ENCODE measurements at places on chromosomes 1 and 21. TPM values are rescaled to one million over a fixed set of nuclear protein-coding genes. Genes with fewer than 3 reads are reported as not detected.
A peak's percentile ranks its signal among the peaks of the same experiment; 100 is the strongest.

The SSU72 gene
- total RNA-seq, result 148 TPM

- DNase-seq, result no peak
These were observed 55.4 kb downstream of the ALPL start for GRCh38 chr1:21564521-21565095.

- no peak for DNase-seq
These were observed 15.8 kb upstream of the CYB5R1 start for GRCh38 chr1:202982715-202983430.

- DNase-seq, result peak; percentile 48
These were observed 206.8 kb upstream of the TMEM51 start for GRCh38 chr1:14946684-14947238.

The RGS1 gene
- total RNA-seq, result not detected

DNA sequence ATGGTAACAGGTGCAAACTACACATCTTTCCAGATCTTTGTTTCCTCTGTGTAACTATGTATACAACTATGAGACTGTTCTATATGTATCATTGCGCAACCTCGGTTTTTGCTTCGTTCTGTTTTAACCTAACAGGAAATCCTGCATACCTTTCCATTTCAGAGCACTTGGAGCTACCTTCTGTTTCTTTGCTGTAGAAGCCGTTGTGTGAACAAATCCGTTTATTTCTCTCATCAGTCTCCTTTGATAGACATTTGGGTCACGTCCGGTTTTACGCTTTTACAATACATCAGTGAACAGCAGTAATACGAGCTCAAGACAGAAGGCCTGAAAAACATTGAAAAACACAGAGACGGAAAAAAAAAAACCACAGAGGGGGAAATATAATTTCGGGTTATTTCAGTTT is 10.5 kb downstream of the ATP5IF1 start:
- peak; percentile 81 for DNase-seq

- DNase-seq, result peak; percentile 2
These were observed 20.1 kb upstream of the ARHGAP29 start for GRCh38 chr1:94257444-94257843.

The GRHL3 gene
- 5.5 TPM for total RNA-seq

- DNase-seq, result peak; percentile 79
These were observed 213.0 kb downstream of the CAMTA1 start for GRCh38 chr1:6998267-6998666.

The LCE1D gene
- not detected for total RNA-seq

GRCh38 chr21:45320261-45321025 is 32.7 kb upstream of the POFUT2 start:
- DNase-seq, result no peak

- no peak for DNase-seq
These were observed 121.5 kb downstream of the GPR52 start for GRCh38 chr1:174569240-174569639.

GRCh38 chr1:7726623-7727022 is 44.5 kb upstream of the VAMP3 start:
- DNase-seq, result no peak

- DNase-seq, result peak; percentile 68
These were observed 526 bp downstream of the TPR start for GRCh38 chr1:186374303-186375151.

The UTS2 gene
- not detected for total RNA-seq

The CEP170 gene
- 22.2 TPM for total RNA-seq

GRCh38 chr1:22339237-22339636 is 112.4 kb upstream of the ZBTB40 start:
- no peak for DNase-seq

- DNase-seq, result no peak
These were observed 210.2 kb downstream of the GREM2 start for GRCh38 chr1:240401731-240402130.

GRCh38 chr1:206566999-206567398 is 45.3 kb downstream of the EIF2D start:
- no peak for DNase-seq

The CLCA1 gene
- total RNA-seq, result not detected

DNA sequence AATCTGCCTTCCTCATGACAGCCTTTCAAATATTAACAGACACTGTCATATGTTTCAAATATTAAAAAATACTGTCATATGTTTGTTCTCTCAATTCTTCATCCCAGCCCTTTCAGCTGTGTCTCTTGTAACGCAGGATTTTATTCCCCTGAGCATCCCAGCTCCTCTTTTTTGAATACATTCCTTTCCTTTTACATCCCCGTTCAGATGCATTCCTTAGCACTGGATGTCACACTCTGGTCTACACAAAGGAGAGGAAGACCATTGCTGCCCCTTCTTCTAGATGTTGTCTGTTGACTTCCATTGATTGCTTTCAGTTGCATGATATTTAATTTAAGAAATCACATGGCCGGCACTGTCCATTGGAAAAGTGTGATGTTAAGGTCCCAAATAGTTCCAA is 117.4 kb upstream of the PAXBP1 start:
- DNase-seq, result no peak

GRCh38 chr1:145985129-145985501 is 11.3 kb downstream of the TXNIP start:
- no peak for DNase-seq

DNA sequence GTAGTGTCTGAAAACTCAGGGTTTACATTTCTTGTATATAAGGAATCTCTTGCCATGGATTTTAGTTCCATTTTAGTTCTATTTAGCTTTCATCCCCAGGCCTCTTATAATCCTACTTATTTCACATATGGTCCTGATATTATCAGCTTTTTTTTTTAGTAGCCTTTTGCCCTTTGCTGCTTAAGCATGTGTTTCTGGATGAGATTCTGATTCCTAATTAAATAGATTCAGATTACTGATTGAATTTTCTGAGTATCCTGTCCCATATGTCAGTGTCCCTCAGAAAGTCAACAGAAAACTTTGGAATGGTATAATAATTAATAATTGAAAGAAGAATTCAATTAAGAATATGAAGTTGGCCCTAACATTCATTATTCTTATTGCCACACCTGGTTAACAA is 134.7 kb upstream of the HOOK1 start:
- no peak for DNase-seq

- DNase-seq, result no peak
These were observed 22.0 kb downstream of the CC2D1B start for GRCh38 chr1:52343979-52344378.

GRCh38 chr1:39065542-39065941 is 39.4 kb downstream of the NDUFS5 start:
- no peak for DNase-seq
